ENCODE measurements at places on chromosomes 5 and 9.

- no peak for DNase-seq
These were observed 239.4 kb upstream of the FBXL7 start for GRCh38 chr5:15260356-15261268.

GRCh38 chr5:131264451-131265099 is 722 bp downstream of the CDC42SE2 start:
- DNase-seq: peak; percentile 40

DNA sequence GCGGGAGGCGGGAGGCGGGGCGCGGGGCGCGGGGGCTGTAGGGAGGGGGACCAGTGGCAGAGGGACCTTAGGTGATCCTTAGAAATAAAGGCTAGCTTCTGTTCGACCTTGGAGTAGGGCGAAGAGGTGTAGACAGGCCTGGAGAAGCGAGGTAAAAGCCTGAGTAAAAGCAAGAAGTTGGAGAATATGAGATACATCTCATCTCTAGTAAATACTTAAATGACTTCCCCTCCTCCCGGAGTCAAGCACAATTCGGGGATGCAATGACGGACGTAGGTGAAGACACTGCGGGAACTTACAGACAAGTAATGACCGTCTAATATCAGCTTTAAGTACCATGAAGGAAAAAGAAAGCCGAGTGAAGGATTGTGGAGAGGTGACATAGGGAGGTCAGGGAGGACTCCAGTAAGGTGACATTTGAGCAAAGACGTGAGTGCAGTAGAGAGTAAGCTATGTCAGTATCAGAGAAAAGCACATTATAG is 466 bp downstream of the SMC2 start:
- peak; percentile 2 for DNase-seq

DNA sequence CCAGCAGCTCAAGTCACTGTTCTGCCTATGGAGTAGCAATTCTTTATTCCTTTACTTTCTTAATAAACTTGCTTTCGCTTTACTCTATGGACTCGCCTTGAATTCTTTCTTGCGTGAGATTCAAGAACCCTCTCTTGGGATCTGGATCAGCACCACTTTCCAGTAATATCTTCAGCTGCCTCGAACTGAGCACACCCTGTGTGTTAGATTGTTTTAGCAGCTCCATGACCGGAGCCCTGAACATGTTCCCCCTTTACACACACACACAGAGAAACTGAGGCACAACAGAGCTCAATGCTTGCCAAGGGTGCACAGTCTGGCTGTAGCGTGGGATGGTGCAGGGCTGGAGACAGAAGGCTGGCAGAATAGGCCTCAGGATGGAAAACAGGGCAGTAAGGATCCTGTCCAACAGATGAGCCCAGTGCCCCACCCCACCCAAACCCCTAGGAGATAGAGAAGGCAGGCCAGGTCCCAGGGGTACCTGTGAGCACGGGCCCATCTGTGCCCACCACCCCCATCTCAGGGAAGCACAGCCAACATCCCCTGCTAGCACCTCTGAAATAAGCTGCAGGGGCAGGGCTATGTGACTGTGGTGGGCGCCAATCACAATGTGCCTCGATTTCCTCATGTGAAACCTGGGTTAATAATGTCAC is 27.9 kb downstream of the BICD2 start:
- no peak for DNase-seq

DNA sequence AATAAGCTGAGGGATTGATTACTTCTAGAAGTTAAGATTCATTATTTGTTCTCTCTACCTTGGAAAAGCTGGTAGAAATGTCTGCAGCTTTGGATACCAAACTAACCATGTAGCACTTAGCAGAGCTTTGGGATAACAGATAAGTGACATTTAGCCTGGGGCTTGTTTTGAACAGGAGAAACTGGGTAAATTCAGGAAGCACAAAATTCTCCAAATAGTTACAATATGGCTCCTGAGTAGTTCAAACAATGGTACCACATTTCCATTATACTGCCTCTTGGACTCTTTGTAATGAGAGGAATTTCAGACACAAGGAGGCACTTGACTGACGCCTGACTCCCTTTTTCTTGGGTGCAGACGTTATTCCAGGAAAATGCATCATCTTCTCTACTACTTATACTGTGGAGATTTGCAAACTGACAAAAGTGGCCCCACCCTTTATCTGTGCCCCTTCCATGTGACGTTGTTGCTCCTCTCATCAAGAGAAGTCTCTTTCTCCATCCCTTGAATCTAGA is 22.5 kb downstream of the PRUNE2 start:
- DNase-seq: no peak

- peak; percentile 41 for DNase-seq
These were observed at the start of gene LAMC3 for GRCh38 chr9:131008909-131009618. Gene LAMC3, plus strand, starts transcription at chr9:131009174. Its CDS starts 41 bp downstream, at chr9:131009215.

DNA sequence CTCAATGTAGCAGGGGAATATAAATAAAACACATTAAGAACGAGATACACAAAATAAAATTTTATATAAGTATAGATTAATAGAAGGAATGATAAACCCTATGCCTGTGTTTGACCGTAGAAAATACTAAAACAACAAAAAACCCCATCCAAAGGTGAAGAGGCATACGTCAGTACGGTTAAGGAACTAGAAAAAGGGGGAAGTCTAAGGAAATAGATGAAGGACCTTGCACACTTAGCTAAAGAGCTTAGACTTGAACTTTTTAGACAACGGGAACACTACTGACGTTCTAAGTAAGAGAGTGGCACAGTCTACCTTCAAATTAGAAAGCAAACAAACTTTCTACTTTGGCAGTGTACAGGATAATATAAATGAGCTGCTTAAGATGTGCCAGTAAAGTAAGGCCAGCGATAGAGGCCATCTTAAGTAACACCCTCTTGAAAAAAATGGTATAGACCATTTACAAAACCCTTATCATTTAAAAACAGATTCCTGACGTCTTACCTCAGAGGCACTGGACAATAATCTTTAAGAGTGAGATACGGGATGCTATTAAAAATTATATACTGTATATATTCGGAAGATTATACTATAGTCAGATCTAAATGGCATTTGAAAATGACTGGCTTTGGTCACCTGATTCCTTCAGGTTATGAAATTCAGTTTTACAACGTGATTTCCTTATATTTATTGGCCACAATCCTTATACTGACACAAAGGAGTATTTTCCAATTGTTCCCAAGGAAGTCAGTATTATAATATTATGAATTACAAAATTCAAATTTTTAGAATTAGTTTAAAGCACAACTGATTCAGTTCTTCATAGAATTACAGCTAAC is 8.5 kb downstream of the PANK3 start:
- no peak for DNase-seq

DNA sequence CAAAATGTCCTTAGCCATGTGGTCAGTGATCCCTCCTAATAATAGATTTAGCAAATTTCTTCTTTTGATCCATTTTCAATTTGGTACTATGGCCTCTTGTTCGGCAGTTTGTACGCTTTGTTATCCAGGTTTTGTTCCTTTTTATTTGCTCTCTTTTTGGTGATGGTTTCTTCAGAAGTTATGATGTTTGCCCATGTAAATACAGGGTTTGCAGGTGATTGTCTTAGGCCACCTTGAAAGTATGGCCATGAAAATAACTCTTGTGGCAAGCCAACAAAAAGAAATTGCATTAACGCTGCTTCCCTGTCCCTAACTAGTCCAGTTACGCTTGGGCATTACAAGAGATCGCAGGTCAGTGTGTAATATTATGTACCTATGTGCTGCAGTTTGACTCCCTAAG is 8.6 kb downstream of the GPR151 start:
- no peak for DNase-seq

DNA sequence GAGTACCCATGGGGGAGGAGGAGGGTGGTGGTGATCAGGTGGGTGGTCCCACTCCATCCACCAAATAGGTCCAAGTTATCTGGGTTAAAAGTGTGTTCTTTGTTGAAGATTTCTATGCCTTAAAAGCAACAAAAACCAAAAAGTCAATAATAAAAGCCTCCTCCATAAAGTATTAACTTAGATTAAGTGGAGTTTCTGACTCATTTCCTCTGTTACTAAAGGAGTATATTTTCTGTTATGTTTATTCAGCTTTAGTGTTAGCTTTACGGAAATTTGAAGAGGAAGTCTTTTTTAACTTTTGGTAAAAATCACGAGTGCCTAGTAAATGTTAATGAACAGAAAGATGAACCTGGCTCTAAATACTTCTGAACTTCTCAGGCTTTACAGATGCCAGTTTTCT is 17.8 kb downstream of the FBXO38 start:
- DNase-seq: no peak

GRCh38 chr9:112288029-112288428 is 45.4 kb downstream of the PTBP3 start:
- no peak for DNase-seq
